ENCODE measurements at places on chromosomes 7 and 10. TPM values are rescaled to one million over a fixed set of nuclear protein-coding genes. Genes with fewer than 3 reads are reported as not detected.

DNA sequence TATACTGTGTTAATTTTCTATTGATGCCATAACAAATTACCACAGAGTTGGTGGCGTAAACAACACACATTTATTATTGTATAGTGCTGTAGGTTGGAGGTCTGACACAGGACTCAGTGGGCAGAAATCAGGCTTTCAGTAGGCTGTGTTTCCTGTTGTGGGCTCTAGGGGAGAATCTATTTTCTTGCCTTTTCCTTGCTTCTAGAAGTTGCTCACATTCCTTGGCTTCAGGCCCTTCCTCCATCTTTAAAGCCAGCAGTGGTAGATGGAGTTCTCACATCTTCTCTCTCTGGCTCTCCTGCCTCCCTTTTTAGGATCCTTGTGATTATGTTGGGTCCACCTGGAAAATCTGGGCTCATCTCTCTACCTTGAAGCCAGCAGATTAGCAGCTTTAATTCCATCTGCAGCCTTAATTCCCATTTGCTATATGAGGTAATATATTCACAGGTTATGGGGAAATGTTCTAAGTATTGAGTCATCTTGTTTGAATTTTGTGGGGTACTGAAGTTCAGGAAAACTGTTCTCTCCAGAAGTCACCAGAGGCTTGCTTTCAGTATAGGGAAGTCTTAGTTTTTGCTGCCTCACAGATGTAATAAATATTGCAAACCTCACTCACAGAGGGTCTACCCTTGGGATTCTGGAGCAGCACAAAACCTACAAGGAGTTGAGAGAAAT lies 38.9 kb downstream of the CCNY start:
- H3K4me1 ChIP-seq, result peaks cover 62% of the 10 kb centered on the region
- no peak overlapping the region for H3K4me3 ChIP-seq
- DNase-seq, result no peak
- no peak overlapping the region for H3K27ac ChIP-seq
- H3K27me3 ChIP-seq, result no peaks in the 10 kb centered on the region
- no peaks in the 10 kb centered on the region for H3K36me3 ChIP-seq

Gene PON1
- not detected for total RNA-seq

DNA sequence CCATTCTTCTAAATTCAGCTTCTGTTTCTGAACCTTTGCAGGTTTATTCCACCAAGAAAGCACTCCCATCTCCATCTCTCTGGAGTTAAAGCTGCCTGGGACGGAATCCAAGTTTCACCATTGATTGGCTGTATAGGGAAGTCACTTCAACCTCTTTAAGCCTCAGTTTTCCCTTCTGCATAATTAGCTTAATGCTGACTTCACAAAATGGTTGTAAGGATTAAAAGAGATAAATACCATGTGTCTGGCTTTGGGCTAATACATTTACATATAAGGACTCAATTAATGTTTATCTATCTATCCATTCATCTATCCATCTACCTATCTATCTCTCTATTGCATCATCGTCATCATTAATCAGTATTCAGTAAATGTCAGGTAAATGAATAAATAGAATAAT lies 629.6 kb upstream of the MGMT start:
- H3K4me1 ChIP-seq, result no peaks in the 10 kb centered on the region
- H3K4me3 ChIP-seq, result no peak overlapping the region
- H3K36me3 ChIP-seq, result no peaks in the 10 kb centered on the region
- DNase-seq, result no peak
- no peak overlapping the region for H3K27ac ChIP-seq
- H3K27me3 ChIP-seq, result no peaks in the 10 kb centered on the region

DNA sequence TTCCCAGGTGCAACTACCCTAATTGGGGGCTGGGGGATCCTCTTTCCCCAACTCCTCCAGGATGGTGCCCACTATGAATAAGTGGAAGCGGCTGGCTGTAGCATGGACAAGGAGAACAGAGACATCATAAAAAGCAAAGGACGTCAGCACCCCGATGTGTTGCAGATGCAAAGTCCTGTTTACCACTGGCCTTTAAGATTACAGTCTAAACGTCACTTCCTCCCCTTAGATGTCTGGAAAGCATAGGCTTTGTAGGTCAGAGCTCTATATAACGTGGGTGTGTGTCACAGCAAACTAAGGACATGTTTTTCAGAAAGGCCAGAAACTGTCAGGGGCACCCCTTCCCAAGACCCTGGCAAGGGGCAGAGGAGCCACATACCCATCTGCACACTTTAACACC lies 7.9 kb downstream of the COBL start:
- DNase-seq, result no peak
- H3K27me3 ChIP-seq, result no peaks in the 10 kb centered on the region
- H3K4me3 ChIP-seq, result no peak overlapping the region
- H3K27ac ChIP-seq, result no peak overlapping the region
- H3K4me1 ChIP-seq, result no peaks in the 10 kb centered on the region

Gene PSD
- total RNA-seq, result 1.6 TPM

Gene VPS37D
- total RNA-seq, result 0.71 TPM

Gene IKZF1
- 261 TPM for total RNA-seq

Gene ASIC3
- 4.8 TPM for total RNA-seq

DNA sequence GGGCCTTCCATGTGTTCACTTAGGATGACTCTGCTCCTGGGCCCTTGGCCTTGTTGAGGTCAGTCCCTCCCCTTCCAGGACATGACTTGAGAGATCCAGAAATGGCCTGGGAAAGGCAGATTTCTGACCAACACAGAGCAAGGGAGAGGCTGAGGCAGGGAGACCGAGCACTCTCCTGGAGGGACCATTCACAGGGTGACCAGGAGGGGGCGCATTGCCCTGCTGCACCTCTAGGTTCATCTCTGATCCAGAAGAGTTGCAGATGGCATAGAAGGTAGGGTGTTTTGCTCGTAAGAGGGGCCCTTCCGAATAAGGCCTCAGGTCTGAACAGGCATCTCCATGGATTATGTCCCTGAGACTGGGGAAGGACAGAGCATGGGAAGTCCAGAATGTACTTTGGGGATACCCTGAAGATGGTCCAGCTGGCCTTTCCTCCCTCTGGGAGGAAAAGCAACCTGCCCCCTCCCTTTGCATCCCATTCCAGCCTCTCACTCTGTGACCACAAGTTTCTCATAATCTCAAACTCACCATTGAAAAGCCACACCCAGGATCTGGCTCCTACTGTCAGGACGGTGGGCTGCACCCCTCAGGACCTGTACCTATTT lies 6.6 kb downstream of the DMBT1 start:
- no peaks in the 10 kb centered on the region for H3K36me3 ChIP-seq
- H3K4me3 ChIP-seq, result no peak overlapping the region
- no peak overlapping the region for H3K27ac ChIP-seq
- H3K4me1 ChIP-seq, result no peaks in the 10 kb centered on the region

Gene SPOCK2
- total RNA-seq, result 139 TPM

DNA sequence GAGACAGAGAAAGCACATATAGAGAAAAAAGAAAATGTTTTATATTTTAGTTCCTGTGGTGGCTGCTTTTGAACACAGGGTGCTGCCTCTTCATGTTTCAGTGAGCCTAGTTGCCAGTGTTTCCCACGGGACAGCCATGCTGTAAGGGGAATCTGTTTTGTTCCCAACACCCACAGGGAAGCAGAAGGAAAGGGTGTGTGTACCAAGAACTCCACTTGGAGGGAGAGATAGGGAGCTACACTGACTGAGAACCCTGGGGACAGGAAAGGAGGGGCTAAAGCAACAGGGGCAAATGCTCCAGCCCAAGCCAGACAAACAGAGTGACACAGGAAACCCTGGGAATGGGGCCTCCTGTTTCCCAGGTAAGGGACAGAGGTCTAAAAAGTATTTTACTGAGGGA lies 40.2 kb downstream of the FRMPD2 start:
- no peak for DNase-seq
- H3K36me3 ChIP-seq, result no peaks in the 10 kb centered on the region
- H3K4me1 ChIP-seq, result no peaks in the 10 kb centered on the region
- no peak overlapping the region for H3K27ac ChIP-seq

Gene GPR26
- not detected for total RNA-seq

Data from B cell (primary cell).